Astrocyte of the cerebellum (primary cell): ENCODE measurements at places on chromosomes 5 and 9.

GRCh38 chr5:7844901-7845300 lies 6.0 kb downstream of the CFAP90 start:
- DNase-seq, result no peak

- DNase-seq, result no peak
Observed at GRCh38 chr5:91277840-91278239, 105.3 kb downstream of the ARRDC3 start.

GRCh38 chr9:33467526-33467925 lies 6.2 kb downstream of the NOL6 start:
- DNase-seq, result no peak

GRCh38 chr5:173778152-173778782 lies 109.9 kb upstream of the CPEB4 start:
- no peak for DNase-seq

GRCh38 chr5:72045692-72046091 lies 61.6 kb upstream of the MAP1B start:
- DNase-seq, result no peak

DNA sequence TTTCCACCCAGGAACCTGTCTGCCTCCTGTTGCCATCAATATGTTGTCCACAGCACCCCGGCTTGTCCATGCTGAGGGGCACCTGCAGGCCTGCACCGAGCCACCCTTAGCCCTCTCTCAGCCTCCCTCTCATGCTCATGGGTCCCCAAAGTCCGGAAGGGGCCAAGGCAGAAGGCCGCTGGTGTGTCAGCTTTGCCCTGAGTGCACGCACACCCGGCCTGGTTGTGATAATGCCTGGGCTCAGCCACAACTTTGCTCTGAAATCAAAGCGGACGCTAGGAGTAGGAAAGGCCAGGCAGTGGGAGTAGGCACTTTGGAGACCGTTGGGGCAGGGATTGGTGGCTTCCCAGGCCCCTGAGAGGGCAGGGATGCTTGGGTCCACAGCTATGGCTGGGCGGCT lies 201.8 kb upstream of the NUDT12 start:
- DNase-seq, result no peak

DNA sequence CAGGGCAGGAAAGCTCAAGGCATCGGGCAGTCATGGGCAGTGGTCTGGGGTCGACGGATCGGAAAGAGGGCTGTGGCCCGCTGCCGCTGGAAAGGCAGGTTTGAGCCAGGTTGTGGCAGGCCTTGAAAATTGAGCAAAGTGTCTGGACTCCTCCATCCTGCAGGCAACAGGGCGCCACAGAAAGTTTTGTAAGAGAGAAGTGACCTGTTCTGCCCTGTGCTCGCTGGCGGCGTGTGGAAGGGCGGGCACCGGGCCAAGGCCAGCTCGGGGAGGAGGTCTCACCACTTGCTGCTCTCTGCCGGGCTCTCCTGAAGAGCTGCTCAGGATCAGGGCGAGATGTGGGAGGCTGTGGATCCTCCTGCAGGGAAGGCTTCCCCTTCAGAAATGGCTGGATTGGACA lies 41.4 kb upstream of the FAT2 start:
- DNase-seq, result no peak

DNA sequence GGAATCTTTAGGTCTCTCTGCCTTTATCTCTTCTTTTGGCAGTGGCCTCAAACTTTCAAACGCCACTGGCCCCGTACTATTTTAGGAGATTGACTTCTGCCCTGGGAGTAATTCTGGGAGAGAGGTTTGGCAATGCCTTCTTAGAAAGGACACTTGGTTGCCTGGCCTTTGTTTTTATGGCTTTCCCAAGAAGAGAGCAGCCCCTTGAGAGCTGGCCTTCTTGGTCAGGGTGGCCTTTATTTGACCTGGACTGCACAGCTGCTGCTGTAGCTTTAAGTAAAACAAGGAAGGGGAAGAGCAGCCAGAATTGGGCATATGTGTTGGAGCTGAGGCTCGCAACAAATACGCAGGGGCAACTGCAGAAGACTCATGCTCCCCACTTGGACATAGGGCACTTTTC lies 60.8 kb downstream of the PTPN3 start:
- DNase-seq, result no peak

GRCh38 chr9:137316012-137316981 lies 14.2 kb upstream of the NRARP start:
- no peak for DNase-seq

DNA sequence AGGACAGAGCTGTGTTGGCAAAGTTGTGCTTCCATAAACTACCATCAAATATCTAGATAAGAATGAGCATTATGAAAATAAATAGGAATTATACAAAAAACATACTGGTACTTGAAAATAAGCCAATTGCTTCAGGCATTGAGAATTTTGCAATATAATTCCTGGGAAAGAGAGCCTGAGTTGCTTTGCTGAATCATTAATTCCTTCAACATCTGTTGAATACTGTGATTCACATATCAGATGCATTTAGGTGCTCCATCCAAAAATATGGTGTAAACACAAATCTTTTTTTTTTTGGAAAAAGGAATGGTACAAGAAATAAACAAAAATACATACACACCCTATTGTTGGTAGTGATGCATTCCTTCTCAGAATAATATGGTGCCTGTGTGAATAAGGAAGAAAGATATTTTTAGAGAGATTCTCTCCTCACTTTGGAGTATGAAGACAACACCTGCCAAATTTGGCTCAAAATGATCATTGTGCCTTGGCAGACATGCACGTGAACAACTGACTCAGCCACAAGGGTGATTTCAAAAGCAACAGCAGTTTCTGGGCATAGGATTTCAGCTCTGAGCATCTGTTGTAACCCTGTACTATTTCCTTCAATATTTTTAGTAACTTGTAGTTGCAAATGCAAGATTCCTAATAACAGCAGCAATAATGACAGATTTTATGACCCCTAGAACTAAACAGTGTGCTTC lies 96.7 kb downstream of the CAVIN4 start:
- no peak for DNase-seq

- no peak for DNase-seq
Observed at GRCh38 chr5:9813305-9813704, 183.2 kb upstream of the TAS2R1 start.

GRCh38 chr9:134331186-134332025 lies 5.2 kb downstream of the RXRA start:
- no peak for DNase-seq

- DNase-seq, result no peak
Observed at GRCh38 chr9:107024193-107024592, 161.2 kb downstream of the ZNF462 start.

DNA sequence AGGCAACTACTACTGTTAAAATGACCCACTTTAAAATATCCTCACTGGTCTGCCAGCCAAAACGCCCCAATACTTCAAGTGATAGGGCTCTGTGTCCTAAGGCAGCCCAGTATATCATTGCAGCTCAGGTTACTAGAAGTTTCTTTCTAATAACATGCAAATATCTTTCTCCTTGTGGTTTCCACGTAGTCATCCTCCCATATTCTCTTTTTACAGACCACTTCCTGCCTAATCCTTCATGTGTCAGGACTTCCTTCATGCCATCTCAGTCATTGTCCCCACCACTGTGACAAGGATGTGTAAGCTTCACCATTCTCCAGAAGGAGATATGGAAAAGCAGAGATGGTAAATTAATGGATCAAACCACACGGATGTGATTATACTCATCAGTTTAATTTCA lies 813.7 kb downstream of the MAT2B start:
- DNase-seq, result no peak

DNA sequence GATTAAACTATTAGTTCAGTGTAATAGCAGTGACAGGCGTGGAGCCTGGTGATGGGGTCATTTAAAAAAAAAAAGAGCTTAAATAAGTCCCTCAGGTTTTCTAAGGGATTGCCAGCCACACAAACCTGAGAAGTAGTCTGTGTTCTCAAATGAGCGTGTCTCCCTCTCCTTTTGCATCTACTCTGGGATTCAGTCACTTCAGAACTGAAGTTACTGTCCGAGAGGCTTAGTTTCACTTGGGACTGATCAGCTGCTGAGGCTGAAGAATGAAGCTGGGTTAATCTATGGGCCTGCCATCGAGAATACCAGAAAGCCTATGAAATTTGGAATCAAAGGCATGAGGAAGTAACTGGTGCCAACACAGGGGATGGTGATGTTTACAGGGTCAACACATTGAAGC lies 310.1 kb downstream of the ADAMTS6 start:
- DNase-seq, result no peak

- no peak for DNase-seq
Observed at GRCh38 chr5:135476615-135477581, 24.7 kb upstream of the TIFAB start.

GRCh38 chr5:143552680-143553079 lies 149.2 kb upstream of the NR3C1 start:
- DNase-seq, result no peak

GRCh38 chr5:27048510-27048909 lies 10.1 kb upstream of the CDH9 start:
- no peak for DNase-seq

GRCh38 chr9:79565245-79565644 lies 6.5 kb upstream of the TLE4 start:
- DNase-seq, result no peak
